DMS 273 treated with DMSO at 0.1 percent for 48 hours (cell line): ENCODE measurements at places on chromosomes 16 and 17.
A peak's percentile ranks its signal among the peaks of the same experiment; 100 is the strongest.

DNA sequence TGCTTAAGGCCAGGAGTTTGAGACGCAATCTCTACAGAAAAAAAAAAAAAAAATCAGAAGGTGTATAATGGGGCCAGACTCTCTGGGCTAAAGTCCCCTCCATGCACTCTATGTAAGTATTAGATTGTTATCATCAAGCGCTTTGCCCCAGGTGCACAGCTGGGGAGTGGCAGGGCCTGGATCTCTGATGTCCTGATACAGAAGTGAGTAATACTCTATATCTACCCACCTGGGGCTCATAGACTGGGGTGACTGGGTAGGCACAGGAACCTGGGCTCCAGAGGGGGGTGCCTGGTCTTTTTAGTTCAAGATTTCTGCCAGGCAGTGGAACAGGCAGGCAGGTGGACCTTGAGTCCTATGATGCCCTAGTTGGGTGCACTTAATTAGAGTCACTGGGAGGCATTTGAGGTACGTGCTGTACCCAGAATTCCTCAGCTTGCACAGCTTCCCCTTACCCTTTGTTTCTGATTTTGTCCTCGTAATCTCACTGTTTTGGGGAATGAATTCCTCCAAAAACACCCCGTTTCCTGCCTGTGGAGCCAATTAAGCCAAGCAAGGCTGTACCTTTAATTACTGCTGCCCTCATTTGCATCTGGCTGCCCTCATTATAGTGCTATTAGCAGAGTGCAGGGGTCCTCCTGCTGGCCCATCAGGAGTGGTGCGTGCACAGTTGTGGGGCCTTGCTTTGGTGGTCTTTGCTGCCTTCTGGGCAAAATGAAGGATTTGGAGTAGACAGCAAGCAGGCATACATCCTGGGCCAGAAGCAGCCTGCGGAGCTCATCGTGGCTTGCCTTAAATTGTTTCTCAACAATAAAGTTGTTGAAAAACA lies 239.0 kb downstream of the SNX29 start:
- no peak for DNase-seq

DNA sequence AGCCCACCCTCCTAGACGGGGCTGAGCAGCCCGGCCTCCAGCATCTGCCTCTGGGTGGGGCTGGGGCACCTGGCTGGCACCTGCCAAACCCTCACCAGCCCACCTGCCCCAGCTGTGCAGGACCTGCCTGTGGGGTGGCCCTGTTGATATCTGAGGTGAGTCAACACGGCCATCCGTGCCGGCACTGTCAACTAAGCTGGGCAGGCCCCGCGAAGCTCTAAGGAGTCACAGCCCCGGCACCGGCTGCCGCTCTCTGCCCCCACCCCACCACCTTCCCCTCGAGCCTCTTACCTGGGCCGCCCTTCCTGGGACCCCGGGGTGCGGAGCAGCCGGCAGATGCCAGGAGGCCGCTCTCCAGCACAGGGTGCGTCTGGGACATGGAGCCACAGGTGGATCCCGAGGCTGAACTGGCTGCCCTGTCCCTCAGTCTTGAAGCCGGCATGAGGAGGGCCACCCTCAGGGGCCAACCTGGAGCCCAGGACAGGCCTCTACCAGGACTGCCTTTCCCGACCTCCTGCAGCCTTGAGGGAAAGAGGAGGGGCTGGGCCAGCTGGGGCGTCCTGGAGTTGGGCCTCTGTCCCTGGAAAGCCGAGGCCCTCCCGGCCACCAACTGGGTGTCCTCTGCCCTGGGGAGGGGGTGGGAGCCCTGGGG lies 515 bp downstream of the CBFA2T3 start:
- no peak for DNase-seq

DNA sequence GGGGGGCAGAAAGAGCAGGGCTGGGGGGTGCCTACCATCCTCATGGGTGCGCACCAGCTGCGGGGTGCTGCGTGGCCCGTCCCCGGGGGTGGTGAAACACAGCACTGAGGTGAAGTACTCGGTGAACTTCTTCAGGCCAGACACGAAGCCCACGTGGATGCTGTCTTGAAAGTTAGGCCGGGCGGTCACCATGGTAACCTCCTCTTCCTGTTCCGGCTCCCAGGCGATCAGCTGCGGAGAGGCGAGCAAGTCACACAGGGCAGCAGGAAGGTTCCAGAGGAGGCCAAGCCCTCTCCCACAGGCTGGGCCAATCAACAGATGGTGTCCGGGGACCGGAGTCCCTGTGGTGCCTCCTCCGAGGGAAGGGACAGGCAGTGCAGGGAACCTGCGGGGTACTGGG lies 90.1 kb upstream of the CDC42EP4 start:
- peak; percentile 15 for DNase-seq

DNA sequence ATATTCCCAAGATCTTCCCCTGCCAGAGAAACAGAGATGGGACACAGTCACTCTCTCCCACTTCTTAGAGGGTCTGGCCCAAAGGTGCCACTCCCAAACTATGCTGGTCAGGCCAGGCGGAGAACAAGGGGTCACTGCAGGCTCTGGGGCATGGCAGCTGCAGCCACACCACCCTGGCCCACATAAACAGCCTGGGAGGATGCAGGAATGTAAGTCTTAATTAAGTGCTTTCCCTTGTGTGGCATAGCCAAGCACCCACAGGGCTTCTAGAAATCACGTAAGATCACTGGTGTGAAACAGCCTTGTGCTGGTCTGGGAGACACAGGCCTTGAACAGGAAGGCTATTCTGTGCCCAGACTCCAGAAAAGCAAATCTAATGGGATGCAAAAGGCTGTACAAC lies 31.5 kb downstream of the ABCC12 start:
- DNase-seq: no peak

DNA sequence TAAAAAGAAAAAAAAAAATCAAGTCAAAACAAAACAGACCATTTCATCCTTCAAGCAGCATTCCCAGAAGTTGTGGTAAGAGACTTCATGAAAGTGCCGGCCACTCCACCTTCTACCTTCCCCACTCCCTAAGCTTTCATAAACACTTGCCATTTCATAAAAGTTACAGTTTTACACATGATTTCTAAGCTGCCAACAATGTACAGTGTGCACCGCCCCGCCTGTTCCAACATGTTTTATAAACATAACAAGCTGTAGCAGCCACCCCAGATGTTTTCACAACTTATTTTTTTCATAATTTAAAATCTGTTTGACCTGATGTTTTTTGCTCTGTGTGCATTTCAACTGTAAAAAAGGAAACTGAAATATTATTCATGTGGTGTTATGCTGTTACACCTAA lies 608.1 kb downstream of the TOX3 start:
- no peak for DNase-seq

DNA sequence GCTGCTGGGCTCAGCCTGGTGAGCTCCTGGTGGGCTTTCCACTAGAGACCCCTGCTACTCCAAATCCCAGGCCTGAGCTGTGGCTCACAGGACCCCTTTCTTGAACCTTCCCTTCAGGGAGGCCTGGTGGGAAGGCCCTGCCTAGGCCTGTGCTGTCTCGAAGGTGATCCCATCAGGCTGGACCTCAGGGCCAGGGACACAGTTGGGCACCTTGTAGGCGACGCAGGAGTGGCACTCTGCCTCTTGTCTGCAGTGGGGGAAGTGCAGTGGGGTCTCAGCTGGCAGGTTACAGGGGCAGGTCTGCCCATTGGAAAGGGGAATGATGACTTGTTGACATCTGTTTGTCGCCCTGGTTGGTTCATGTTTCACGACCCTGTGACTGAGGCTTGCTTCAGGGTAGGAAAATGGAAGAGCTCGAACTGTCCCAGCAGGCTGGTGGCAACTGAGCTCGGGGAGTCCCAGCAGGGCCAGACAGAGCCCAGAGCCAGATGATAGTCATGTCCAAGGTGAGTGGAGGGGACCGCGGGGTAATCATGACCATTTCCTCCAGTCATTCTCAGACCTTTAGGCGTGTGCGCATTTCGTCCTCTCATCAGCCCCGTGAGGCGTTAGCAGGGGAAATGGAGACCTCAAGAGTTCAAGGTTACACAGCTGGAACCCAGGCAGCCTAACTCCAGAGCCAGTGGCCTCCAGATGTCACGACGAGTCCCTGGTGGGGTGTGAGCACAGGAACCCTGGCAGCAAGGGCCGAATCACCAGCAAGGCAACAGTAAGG lies 11.3 kb downstream of the CMIP start:
- DNase-seq: no peak
